ENCODE measurements at places on chromosomes 1 and 21.

DNA sequence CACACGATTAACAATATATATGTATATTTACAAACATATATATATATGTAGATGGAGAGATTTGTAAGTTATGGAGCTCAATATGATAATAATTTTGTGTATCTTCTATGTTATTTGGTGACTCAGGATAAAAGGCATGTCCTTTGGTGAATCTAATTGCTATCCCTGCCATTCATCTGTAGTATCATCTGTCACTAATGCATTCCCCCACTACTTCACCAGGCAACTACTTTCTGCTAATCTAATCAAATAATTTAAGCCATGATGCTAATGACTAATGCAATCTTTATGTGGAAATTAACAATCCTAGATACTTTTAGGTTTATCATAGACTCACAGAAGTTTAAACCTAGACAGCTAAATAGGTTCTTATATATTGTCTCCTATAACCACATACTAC, 1074.5 kb downstream of the PLA2G4A start:
- no peaks in the 10 kb centered on the region for H3K36me3 ChIP-seq
- no peaks in the 10 kb centered on the region for H3K4me1 ChIP-seq
- H3K27ac ChIP-seq: no peak overlapping the region
- DNase-seq: no peak
- H3K27me3 ChIP-seq: no peaks in the 10 kb centered on the region

- no peaks in the 10 kb centered on the region for H3K36me3 ChIP-seq
- no peak overlapping the region for H3K4me3 ChIP-seq
- H3K27me3 ChIP-seq: peaks cover 5% of the 10 kb centered on the region
- H3K27ac ChIP-seq: peak overlapping the region; percentile 72
- H3K4me1 ChIP-seq: peaks cover 31% of the 10 kb centered on the region
- DNase-seq: no peak
Measured at GRCh38 chr1:41501581-41501980, 17.1 kb upstream of the EDN2 start.

- peaks cover 49% of the 10 kb centered on the region for H3K27me3 ChIP-seq
- no peaks in the 10 kb centered on the region for H3K4me1 ChIP-seq
- no peak for DNase-seq
- H3K36me3 ChIP-seq: no peaks in the 10 kb centered on the region
Measured at GRCh38 chr1:229894532-229894931, 172.5 kb upstream of the GALNT2 start.

DNA sequence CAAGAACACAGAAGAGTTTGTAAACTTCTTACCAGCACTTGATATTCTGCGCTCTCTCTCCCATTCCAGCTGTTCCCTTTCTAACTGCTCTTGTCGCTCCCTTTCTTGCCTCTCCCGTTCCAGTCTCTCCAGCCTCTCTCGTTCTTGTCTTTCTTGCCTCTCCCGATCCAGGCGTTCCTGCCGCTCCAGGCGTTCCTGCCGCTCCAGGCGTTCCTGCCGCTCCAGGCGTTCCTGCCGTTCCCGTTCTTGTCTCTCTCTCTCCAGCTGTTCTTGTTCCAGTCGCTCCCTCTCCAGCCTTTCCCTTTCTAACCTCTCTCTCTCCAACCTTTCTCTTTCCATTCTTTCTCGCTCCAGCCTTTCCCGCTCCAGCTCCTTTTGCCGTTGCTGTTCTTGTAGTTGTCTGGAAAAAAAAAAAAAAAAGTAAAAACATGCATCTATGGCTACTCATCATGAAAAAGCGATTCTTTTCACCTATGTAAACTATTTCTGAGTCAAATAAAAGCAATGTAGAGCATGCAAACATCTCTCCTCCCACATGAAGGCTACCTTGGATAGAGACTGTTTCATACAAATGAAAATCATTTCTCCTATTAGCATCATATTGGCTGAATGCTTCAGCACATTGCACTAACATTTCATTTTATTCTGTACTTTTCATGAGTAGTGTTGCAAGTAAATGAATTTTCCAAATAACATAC, 91.5 kb upstream of the LBR start:
- H3K4me1 ChIP-seq: no peaks in the 10 kb centered on the region
- no peaks in the 10 kb centered on the region for H3K36me3 ChIP-seq
- no peaks in the 10 kb centered on the region for H3K27me3 ChIP-seq
- H3K4me3 ChIP-seq: no peak overlapping the region

DNA sequence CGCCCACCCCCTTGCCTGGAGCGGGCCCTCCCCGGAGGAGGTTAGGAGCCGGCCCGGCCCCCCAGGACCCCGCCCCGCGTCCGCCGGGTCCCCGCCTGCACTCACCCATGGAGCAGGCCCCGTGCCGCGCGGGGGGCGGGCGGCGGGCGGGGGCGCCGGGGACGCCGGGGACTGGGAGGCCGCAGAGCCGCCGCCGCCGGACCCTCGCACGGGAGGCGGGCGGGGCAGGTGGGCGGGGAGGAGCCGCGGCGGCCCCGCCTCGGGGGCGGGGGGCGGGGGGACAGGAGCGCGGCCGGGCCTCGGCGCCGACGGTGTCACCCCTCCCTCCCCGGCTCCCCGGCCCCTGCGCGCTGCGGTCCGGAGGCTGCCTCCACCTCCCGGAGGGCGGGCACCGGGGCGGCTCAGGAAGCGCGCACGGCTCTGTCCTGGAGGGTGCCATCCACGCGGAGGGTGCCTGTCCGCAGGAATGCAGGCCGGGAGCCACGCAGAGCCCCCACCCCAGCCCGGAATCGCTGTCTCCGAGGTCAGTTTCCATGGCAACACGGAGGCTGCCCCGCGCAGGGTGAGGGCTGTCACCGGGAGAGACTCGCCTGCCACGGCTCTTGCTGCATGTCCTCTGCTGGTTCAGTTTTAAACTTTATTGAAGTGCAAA, 5.9 kb upstream of the PLEKHG5 start:
- H3K27me3 ChIP-seq: no peaks in the 10 kb centered on the region
- H3K4me1 ChIP-seq: peaks cover 73% of the 10 kb centered on the region
- peak overlapping the region; percentile 45 for H3K27ac ChIP-seq
- H3K36me3 ChIP-seq: no peaks in the 10 kb centered on the region
- no peak for DNase-seq

GRCh38 chr1:182114627-182115023, 53.1 kb upstream of the ZNF648 start:
- H3K27ac ChIP-seq: no peak overlapping the region
- H3K4me1 ChIP-seq: no peaks in the 10 kb centered on the region
- H3K36me3 ChIP-seq: no peaks in the 10 kb centered on the region
- peaks cover 6% of the 10 kb centered on the region for H3K27me3 ChIP-seq
- no peak for DNase-seq

DNA sequence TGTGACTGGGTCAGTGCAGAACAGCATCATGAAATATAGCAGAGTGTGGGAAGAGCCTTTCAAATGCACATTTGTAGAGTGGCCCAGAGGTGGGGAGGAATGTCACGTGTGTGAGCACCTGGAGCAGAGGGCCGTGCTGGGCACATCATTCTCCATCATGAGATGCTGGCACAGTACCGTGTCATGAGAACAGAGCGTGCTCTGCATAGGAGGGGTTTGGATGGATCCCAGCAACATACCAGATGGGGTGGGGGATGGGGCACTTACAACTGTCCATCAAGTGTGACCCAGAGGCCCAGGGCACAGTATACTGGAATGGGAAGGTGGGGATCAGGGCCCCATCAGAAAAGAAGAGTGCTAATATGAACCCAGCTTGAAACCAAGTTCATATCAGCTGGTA, 182.0 kb downstream of the LMX1A start:
- no peaks in the 10 kb centered on the region for H3K36me3 ChIP-seq
- no peaks in the 10 kb centered on the region for H3K4me1 ChIP-seq
- no peak overlapping the region for H3K4me3 ChIP-seq
- DNase-seq: no peak
- no peaks in the 10 kb centered on the region for H3K27me3 ChIP-seq
- no peak overlapping the region for H3K27ac ChIP-seq

- H3K36me3 ChIP-seq: no peaks in the 10 kb centered on the region
- peak within 1 kb of the TSS; percentile 48 for H3K27ac ChIP-seq
- DNase-seq: no peak
- H3K4me3 ChIP-seq: peak within 1 kb of the TSS; percentile 69
Measured at GRCh38 chr1:40665335-40666171, at the start of gene RIMS3. RIMS3 (minus strand) TSS chr1:40665682; CDS start chr1:40641925, 23,757 bp downstream.

- no peak overlapping the region for H3K4me3 ChIP-seq
- H3K36me3 ChIP-seq: peaks cover 100% of the 10 kb centered on the region
- no peak for DNase-seq
- H3K4me1 ChIP-seq: no peaks in the 10 kb centered on the region
- H3K27ac ChIP-seq: no peak overlapping the region
Measured at GRCh38 chr1:182875889-182876288, 36.7 kb downstream of the DHX9 start.

GRCh38 chr1:88730132-88730675, 46.1 kb downstream of the PKN2 start:
- no peaks in the 10 kb centered on the region for H3K27me3 ChIP-seq
- H3K4me1 ChIP-seq: peaks cover 3% of the 10 kb centered on the region
- H3K27ac ChIP-seq: no peak overlapping the region
- H3K36me3 ChIP-seq: no peaks in the 10 kb centered on the region
- no peak for DNase-seq

Data from esophagus squamous epithelium (tissue), 5 donors.